Erythroblast (primary cell): ENCODE measurements at places on chromosomes 2 and 18.

DNA sequence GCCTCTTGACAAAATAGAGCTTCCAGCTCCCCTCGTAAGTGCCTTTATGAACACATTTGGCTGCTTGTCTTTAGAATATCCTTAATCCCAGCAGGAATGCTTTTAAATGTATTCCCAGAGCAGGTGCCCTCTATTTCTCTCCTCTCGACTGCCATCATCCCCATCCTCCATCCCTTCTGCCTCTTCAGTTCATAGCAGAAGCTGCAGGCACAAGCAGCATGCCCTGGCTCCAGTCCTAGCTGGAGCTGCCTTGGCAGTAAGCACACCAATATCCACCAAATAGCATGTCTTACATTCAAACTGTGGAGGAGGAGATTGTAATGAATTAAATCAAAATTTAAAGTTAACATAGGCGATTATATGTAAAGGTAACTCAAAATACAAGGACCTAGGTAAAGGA, 891.3 kb upstream of the SLC39A10 start:
- no peak for DNase-seq

DNA sequence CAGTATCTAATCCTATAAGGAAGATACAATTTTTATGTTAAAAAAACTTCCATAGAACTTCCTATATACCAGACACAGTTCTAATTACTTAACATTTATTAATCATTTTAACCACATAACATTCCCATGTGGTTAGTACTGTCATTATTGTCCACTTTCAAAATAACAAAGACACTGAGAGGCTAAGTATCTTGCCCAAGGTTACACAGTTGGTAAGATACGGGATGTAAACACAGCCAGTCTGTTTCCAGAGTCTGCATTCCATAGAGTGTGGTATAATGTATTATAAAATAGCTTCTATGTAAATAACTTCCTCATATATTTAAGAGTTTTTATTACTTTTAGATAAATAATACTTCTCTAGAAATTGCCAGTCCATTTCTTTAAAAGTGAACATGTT, 383.3 kb upstream of the ETAA1 start:
- no peak for DNase-seq

- DNase-seq, result no peak
Observed at GRCh38 chr2:121376535-121377250, 91.7 kb upstream of the TFCP2L1 start.

GRCh38 chr18:73528066-73528465, 619.6 kb downstream of the FBXO15 start:
- DNase-seq, result no peak

DNA sequence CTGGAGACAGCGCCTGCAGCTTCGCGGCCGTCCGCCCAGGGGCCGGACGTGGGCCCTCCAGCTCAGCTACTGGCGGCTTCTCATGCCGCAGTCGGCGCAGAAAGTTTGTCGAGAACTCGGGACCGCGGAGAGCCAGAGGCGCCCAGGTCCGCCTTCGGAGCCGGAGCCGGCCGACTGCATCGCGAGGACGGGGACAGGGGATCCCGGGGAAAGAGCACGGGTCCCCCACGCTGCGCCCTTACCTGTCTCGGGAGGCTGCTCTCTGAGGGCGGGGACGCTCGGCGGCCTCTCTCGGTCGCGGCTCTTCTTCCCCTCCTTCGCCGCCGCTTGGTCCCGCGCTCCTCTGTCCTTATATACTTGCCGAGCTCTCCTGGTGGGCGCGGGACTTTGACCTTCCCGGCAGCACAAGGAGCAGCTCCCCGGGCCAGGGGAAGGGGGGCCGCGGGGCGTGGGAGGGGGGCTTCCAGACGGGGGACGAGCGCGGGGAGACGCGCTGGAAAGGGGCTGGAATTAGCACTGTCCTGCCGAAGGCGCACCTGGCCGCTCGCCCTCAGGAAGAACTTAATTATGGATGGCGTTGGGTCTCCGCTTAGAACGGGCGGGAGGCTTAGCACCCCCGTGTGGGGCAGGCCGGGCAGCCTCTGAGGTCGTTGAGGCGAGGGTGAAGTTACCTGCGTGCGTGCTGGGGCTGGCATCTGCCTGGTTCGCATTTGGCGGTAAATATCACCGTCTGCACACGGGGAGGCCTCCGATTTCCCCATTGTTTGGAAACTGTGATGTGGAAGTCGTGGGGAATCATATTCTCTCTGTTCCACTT, at the start of gene POMC:
POMC (minus strand) TSS at position 325 of the 817 bp plus-strand sequence. CDS start 3,808 bp downstream, outside the sequence.
- DNase-seq, result no peak
